ENCODE measurements at places on chromosomes 12 and 14. TPM values are rescaled to one million over a fixed set of nuclear protein-coding genes. Genes with fewer than 3 reads are reported as not detected.

Gene TMEM229B
- 15.2 TPM for total RNA-seq

Gene DACT1
- 25.6 TPM for total RNA-seq

Gene PNN
- 88.9 TPM for total RNA-seq

Gene STYK1
- total RNA-seq, result 0.68 TPM

Gene CD163L1
- total RNA-seq, result not detected

Gene KRT85
- total RNA-seq, result not detected

Gene FSCB
- not detected for total RNA-seq

Gene TAS2R10
- 0.25 TPM for total RNA-seq

Gene TESPA1
- 123 TPM for total RNA-seq

Gene OR9K2
- total RNA-seq, result not detected

Gene PAX9
- total RNA-seq, result not detected

Gene SIX1
- not detected for total RNA-seq

Gene KRT71
- total RNA-seq, result not detected

Gene IL31
- total RNA-seq, result not detected

Gene DEGS2
- 0.58 TPM for total RNA-seq

Gene ENTPD5
- 9.4 TPM for total RNA-seq

Gene TOMM20L
- not detected for total RNA-seq

Gene NPFF
- total RNA-seq, result not detected

Gene PLA2G1B
- total RNA-seq, result not detected

Gene LIN52
- total RNA-seq, result 11.2 TPM

Gene PTGER2
- total RNA-seq, result 158 TPM

Gene TAS2R42
- total RNA-seq, result not detected

Gene IFI27L1
- total RNA-seq, result 25.3 TPM

Gene RPL6
- 1,477 TPM for total RNA-seq

Gene KLHDC1
- 2.8 TPM for total RNA-seq

Gene ACOT6
- total RNA-seq, result not detected

Gene IGF1
- 0.14 TPM for total RNA-seq
